Urothelium cell line (cell line): ENCODE measurements at places on chromosomes 13 and 19.
A peak's percentile ranks its signal among the peaks of the same experiment; 100 is the strongest.

DNA sequence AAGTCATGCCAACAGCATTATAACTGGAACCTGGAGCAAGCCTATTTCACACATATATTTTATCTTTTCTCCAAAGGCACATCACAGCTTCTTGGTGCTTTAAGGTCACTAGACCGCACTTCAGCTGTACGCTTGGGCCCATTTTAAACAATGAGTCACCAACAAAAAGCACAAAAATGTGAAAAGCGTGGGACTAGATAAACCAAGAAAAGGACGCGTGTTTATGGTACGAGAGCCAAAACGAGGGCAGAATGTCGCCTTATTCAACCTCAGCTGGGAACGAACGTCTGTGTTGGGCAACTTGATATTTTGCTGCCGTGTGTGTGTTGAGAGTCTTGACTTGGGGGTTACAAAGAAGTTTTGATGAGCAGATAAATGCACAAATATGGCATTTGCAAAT is 9.2 kb upstream of the EHD2 start:
- DNase-seq: no peak

GRCh38 chr19:38763795-38764220 is 9.5 kb downstream of the LGALS7 start:
- no peak for DNase-seq

GRCh38 chr13:33089311-33089710 is 73.1 kb downstream of the KL start:
- no peak for DNase-seq

- no peak for DNase-seq
These were observed 381.7 kb upstream of the ZNF507 start for GRCh38 chr19:31963746-31964145.

GRCh38 chr13:21176982-21177284 is 475 bp downstream of the MRPL57 start:
- DNase-seq: no peak

GRCh38 chr13:94216476-94216875 is 263.0 kb downstream of the DCT start:
- no peak for DNase-seq

GRCh38 chr13:81140675-81141074 is 799.7 kb upstream of the SPRY2 start:
- DNase-seq: no peak

GRCh38 chr19:7294558-7295212 is 471 bp upstream of the INSR start:
- peak; percentile 63 for DNase-seq

- no peak for DNase-seq
These were observed 321.2 kb downstream of the DIAPH3 start for GRCh38 chr13:59842507-59842906.

GRCh38 chr19:409516-410242 is 732 bp upstream of the C2CD4C start:
- no peak for DNase-seq

DNA sequence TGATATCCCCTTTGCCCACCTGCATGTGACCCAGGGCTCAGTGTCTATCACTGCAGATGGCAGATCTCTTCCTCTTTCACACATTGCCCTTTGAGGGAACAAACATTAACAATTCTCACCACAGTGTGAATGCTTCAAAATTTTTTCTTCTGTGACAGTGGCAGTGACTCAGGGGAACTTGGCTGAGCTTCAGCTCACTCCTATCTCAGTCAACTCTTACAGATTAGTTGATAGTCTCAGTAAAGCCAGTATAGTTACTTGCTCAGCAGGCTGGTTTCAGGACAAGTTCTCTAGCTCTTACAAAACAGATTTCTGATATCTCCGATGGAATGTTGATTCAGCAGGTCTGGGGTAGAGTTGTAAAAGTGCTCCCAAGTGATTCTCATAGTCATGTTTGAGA is 166.9 kb downstream of the DLEU7 start:
- DNase-seq: peak; percentile 4
